ENCODE measurements at places on chromosomes 5 and 9. TPM values are rescaled to one million over a fixed set of nuclear protein-coding genes. Genes with fewer than 3 reads are reported as not detected.

The SLC6A19 gene
- not detected for total RNA-seq

The RFESD gene
- total RNA-seq, result 2.2 TPM

The CAVIN4 gene
- 1.6 TPM for total RNA-seq

The PIP5K1B gene
- 0.13 TPM for total RNA-seq

The PPP1R26 gene
- total RNA-seq, result 15.6 TPM

The PCSK1 gene
- 0.30 TPM for total RNA-seq

The LHX3 gene
- total RNA-seq, result not detected

The PCA3 gene
- total RNA-seq, result 0.07 TPM

The QRFP gene
- not detected for total RNA-seq

The PSAT1 gene
- total RNA-seq, result 90.6 TPM

The IL3 gene
- not detected for total RNA-seq

The LIFR gene
- total RNA-seq, result 30.1 TPM

The PTGER4 gene
- total RNA-seq, result 25.0 TPM

The MGAT4B gene
- total RNA-seq, result 207 TPM

The ACSL6 gene
- total RNA-seq, result 0.17 TPM

The BTNL8 gene
- total RNA-seq, result not detected

The WDR38 gene
- total RNA-seq, result not detected

The RNF208 gene
- 2.8 TPM for total RNA-seq

The KCNV2 gene
- total RNA-seq, result not detected

The PCDHA9 gene
- total RNA-seq, result 0.07 TPM

The TTC39B gene
- total RNA-seq, result 19.8 TPM

The PTGDS gene
- 11.1 TPM for total RNA-seq

The ANKRD34B gene
- total RNA-seq, result not detected

The CSNK1G3 gene
- 39.7 TPM for total RNA-seq

Measured in smooth muscle cell of the pulmonary artery (primary cell).